Activated T-helper 1 cell treated with anti-CD3 and anti-CD28 coated beads, Interleukin-2, amount 50 U/mL, for 16 hours (primary cell): ENCODE measurements at places on chromosomes 6 and 20.

- DNase-seq: no peak
Observed at GRCh38 chr6:154306696-154307095, 49.9 kb downstream of the IPCEF1 start.

GRCh38 chr6:104750449-104750848 is 109.3 kb downstream of the HACE1 start:
- no peak for DNase-seq

GRCh38 chr6:99032396-99032795 is 84.7 kb upstream of the FBXL4 start:
- DNase-seq: no peak

DNA sequence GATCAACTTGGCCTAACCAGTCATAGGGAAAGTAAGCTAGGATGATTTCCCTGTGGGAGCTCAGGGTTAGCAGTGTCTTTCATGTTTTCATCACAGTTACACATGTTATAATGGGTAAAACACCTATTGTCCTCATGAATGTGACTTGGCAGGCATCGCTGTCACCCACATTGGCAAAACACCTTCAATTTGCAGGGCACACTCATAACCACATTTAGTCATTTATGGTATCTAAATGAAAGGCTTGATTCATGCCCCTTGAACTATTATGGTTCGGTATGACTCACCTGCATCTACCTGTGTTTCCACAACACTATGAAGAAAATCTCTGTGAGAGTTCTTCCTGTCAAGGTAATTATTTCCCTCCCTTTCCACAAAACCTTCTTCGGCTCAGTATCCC is 49.2 kb downstream of the FRK start:
- no peak for DNase-seq

DNA sequence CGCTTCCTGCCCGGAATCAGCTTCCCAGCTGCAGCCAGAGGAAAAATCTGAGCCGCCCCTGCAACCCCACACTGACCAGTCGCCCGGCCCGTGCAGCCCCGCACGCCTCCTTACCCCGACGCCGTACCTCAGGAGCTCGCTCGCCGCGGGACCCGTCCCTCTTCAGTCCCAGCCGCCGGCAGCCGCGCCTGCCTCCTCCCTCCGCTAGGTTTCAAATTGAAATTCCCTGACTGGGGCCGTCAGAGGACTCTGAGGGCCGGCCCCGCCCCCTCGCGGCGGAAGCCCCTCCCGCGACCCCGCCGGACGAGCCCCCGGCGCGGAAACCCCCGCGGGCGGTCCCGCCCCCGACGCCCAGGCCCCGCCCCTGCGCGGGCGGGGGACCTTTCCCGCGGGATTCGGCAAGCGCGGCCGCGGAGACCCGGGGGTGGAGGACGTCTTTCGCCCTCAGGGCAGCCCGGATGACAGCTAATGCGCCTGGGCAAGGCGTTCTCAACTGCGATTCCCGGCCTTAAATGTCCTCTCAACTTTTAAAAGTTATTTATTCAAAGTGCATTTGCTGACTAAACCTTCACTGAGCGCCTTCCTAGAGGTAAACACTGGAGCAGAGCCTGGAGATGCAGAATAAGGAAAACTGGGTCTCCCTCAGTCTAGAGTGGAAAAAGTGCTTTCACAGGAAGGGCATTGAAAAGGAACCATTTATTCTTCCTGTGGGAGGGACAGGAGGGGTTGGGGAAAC is at the start of gene EPB41L2:
Gene EPB41L2, minus strand, starts transcription at position 218 of the 736 bp plus-strand sequence. CDS start 106,760 bp downstream, outside the sequence.
- peak; percentile 66 for DNase-seq

DNA sequence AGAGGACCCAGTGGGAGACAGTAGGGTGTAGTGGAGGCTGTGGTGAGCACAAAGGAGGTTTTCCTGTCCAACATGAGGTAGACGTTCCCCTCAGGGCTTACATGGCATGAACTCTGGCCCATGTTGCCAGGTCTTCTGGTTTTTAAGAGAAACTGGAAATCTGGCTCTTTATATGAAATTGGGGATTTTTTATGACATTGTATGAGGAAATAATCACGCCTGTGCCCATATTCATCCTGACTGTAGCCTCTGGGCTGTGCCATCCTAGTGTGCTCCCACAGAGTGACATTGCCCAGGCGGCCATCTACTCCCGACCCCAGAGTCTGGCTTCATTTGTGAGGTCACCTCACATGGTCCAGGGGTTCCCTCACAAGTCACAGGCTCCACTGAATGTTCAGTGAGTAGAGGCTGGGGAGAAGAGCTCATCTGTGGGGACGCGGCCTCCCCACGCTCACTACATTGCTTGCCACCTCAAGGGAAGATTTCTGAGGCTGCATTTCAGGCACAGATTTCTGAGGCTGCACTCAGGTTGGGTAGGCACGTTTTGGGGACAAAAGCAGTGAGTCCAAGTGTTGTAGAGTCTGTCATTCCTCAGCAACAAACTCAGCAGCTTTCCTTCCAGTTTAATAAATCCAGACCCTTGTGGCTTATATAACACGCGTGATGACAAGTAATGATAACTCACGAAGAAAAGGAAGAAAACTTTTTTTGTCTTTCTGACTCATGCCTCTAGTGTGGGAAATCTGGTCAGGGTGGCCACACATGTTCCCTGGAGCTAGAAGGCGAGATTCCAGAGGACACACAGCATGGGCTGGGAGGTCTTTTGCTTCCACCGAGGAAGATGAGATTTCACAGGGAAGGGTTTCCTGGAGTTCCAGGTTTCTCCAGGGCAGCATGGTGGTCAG is 41.7 kb downstream of the SLC24A3 start:
- DNase-seq: no peak

DNA sequence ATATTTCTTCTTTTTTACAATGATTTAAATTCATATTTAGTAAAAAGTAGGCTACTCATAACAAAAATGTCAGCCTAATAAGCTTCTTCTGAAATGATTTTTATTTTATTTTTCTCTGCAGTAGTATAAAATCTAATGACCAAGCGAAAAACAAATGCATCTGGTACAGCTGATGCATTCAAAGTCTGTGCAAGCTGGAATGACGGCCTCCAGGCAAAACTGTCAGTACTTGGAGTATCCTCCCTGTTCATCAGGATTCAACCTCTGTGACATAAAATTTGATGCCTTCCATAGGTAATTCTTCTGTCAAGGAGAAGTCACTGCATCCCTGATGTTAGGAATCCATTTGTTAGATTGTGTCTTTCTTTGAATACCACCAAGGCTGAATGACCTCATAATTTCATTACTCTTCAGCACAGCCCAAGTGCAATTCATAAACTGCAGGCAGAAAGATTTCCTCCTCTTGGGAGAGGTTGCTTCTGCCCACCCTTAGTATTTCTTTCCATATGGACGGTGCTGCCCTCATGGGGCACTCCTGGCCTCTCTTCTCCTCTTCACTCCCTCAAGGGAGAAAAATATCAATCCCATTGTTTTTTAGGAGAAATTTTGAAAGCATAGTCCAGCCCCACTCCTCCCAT is 146.4 kb upstream of the STXBP5 start:
- DNase-seq: no peak

GRCh38 chr6:158770533-158771330 is 48.4 kb downstream of the EZR start:
- no peak for DNase-seq

- no peak for DNase-seq
Observed at GRCh38 chr6:302760-303159, 10.5 kb downstream of the DUSP22 start.

- DNase-seq: no peak
Observed at GRCh38 chr6:81214414-81215091, 537.9 kb downstream of the TENT5A start.

GRCh38 chr20:53617791-53618489 is 24.3 kb upstream of the ZNF217 start:
- no peak for DNase-seq

GRCh38 chr6:49519660-49520059 is 19.9 kb downstream of the GLYATL3 start:
- DNase-seq: no peak

- DNase-seq: no peak
Observed at GRCh38 chr6:8277769-8278168, 157.6 kb downstream of the SLC35B3 start.

GRCh38 chr6:112831022-112831421 is 483.9 kb downstream of the RFPL4B start:
- no peak for DNase-seq
